ENCODE measurements at places on chromosomes 3 and 15. TPM values are rescaled to one million over a fixed set of nuclear protein-coding genes. Genes with fewer than 3 reads are reported as not detected.

Gene CHRFAM7A
- total RNA-seq, result 7.5 TPM

Gene GUCA1C
- total RNA-seq, result not detected

Gene IL17RE
- 1.1 TPM for total RNA-seq

Gene PEAK1
- total RNA-seq, result 10.4 TPM

Gene C3orf85
- not detected for total RNA-seq

Gene IFT80
- total RNA-seq, result 14.2 TPM
